ENCODE measurements at places on chromosomes 1 and 21. TPM values are rescaled to one million over a fixed set of nuclear protein-coding genes. Genes with fewer than 3 reads are reported as not detected.

LCK gene
- not detected for total RNA-seq

MAP3K6 gene
- total RNA-seq, result 2.7 TPM

HES3 gene
- not detected for total RNA-seq

GRCh38 chr21:39452970-39453342 is 1.2 kb downstream of the SH3BGR start:
- no peak for DNase-seq

- DNase-seq, result no peak
Measured at GRCh38 chr21:27130154-27130553, 163.3 kb upstream of the ADAMTS5 start.

GRCh38 chr21:42833439-42833815 is 45.9 kb downstream of the WDR4 start:
- peak; percentile 32 for DNase-seq

DNA sequence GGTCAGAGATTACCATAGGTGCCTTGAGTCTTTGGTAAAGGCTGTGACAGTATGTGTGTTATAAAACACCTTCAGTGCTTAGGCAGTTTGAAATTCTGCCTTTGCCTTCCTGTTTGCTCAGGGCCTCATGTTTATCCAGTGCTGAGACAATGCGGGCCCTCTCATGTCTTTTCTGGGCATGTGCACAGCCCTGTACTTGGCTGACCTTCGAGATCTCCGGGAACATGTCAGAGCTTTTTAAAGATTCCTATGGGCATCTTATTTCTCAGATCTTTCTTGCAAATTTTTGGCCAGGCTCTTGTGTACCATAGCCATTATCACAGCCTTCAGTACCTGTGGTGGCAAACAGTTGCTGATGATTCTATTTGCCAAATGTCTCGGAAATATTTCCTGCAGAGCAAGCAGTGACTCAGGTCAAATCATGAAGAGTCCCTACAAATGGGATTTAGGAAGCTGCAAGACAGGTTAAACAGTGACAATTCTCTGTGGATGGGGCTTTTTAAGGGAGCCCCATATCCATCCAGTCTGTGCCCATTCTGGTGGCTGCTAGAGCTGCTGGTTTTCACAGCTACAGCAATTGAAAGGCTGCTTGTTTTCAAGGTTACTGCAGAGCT is 42.1 kb downstream of the HOOK1 start:
- no peak for DNase-seq

- DNase-seq, result no peak
Measured at GRCh38 chr1:101264697-101265096, 27.9 kb downstream of the S1PR1 start.

DNA sequence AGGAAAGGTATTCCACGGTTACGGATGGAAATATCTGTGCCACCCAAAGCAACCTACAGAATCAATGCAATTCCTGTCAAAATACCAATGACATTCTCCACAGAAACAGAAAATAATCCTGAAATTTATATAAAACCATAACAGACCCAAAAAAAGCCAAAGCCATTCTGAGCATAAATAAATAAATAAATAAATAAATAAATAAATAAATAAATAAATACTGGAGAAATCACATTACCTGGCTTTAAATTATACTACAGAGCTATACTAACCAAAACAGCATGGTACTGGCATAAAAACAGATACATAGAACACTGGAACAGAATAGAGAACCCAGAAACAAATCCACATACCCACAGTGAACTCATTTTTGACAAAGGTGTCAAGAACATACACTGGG is 191.9 kb upstream of the DUSP10 start:
- no peak for DNase-seq

- no peak for DNase-seq
Measured at GRCh38 chr1:27542463-27543273, 52.7 kb upstream of the WASF2 start.

GRCh38 chr1:99717005-99717404 is 49.4 kb downstream of the FRRS1 start:
- DNase-seq, result no peak

DNA sequence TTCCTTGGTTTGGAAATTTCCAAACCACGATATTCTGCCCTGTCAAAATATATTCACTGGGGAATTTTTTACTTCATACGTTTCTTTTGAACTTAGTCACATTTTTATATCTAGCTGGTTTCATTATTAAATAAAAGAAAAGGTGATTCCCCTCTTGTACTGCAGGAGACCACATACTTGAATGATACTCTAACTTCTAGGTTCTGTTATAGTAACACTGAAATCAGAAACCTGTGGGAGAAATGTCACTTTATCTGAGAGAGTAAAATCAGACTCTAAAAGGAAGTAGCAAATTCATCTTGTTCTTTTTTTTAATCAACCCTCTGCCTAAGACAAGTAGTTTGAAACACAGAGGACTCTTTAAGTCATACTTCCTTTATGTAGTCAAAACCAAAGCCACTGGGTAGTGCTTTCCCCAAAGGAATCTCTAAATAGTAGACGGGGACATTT is 34.4 kb downstream of the MRPL39 start:
- DNase-seq, result no peak

DNA sequence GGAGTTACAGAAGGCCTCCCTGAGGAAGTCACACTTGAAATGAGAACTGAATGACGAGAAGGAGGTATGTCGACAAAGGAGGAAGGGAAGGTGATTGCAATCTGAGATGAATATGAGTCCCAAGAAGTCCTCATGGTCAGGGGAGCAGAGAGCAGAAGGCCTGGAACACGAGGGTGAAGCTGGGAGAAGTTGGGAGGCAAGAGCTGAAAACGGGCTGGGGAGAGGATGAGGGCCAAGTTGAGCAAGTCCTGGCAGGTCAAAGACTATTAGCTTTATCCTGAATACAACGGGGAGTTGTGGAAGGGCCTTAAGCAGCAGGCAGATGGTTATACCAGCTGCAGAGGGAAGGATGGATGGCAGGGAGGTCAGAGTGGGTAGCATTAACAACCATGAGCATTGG is 89.5 kb downstream of the KCNJ15 start:
- no peak for DNase-seq

- DNase-seq, result no peak
Measured at GRCh38 chr1:207047505-207047904, 3.5 kb downstream of the YOD1 start.

Measured in NCI-H460 (cell line).